ENCODE measurements at places on chromosomes 1 and 21.

GRCh38 chr1:182677397-182678098 lies 6.8 kb downstream of the RGS8 start:
- DNase-seq = no peak

GRCh38 chr1:3285106-3285740 lies 169.2 kb upstream of the ARHGEF16 start:
- DNase-seq = no peak

DNA sequence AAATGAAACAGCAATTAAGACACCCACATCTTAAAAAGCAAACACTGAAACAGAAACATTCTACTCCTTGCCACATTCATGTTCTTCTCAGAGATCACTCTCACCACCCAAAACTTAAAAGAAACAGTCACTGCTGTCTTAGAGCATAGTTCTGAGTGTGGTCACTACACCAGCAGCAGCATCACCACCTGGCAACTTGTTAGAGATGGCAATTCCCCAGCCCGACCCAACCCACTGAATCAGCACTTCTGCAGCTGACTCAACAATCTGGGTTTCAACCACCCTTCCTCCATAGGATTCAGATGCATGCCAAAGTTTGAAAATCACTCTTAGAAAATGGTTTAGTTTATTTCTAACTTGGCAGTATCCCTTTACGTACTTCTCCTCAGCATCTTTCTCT lies 126.1 kb downstream of the CDC42BPA start:
- DNase-seq = no peak

DNA sequence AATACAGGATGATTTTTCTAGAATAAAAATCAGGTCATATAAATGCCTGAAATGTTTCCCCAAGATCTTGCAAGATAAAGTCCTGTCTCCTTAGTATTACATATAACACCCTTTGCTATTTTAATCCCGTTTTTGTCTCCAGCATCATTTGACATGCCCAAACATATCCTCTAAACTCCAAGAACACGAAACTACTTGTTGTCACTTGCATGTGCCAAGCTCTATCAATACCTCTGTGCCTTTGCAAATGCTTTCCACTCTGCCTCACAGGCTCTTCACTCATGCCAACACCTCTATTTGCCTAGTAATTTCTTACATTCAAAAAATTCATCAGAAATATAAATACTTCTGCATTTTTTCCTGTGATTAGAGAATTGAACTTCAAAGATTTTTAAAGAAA lies 37.9 kb downstream of the LRRIQ3 start:
- DNase-seq = no peak

GRCh38 chr1:11925938-11926292 lies 312 bp downstream of the KIAA2013 start:
- DNase-seq = no peak

DNA sequence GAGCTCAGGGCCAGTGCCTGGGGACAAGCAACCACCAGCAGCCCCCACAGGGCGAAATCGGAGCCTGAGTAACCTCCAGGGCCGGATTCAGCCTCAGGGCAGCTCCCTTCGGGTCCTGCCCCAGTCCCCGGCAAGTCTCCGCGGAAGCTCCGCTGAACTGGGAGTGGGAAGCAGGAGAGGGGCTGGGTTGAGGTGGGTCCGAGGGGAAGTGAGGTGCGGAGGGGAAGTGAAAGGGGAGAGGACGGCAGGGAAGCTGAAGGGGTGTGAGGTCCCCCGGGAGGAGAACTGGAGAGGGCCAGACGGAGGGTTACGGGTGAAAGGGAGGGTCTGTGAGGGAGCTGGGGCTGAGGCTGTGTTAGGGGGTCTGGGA lies 560 bp downstream of the PADI2 start:
- no peak for DNase-seq

GRCh38 chr1:35297886-35298285 lies 29.4 kb downstream of the ZMYM4 start:
- DNase-seq = no peak

GRCh38 chr1:77360256-77360655 lies 78.4 kb downstream of the AK5 start:
- no peak for DNase-seq

- no peak for DNase-seq
Measured at GRCh38 chr1:111990026-111990877, 784 bp upstream of the KCND3 start.

- no peak for DNase-seq
Measured at GRCh38 chr1:66452982-66453381, 81.0 kb upstream of the SGIP1 start.

- no peak for DNase-seq
Measured at GRCh38 chr1:35226546-35226945, 33.6 kb upstream of the SFPQ start.

DNA sequence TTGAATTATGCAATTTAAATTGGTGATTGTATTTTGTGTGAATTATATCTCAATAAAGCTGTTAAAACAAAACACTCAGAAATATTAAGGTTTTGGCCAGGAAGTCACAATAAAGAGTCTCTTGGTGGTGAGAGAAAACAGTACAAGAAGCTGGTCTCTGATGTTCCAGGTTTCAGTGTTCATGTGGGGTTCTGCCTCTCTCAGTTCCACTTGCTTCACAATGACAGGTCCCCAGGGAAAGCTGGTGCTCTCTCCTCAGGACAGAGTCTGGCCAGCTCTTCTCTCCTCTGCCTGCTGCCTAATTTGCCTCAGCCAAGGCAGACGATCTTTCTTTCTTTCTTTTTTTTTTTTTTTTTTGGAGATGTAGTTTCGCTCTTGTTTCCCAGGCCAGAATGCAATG lies 342.9 kb upstream of the PLXNA2 start:
- no peak for DNase-seq

DNA sequence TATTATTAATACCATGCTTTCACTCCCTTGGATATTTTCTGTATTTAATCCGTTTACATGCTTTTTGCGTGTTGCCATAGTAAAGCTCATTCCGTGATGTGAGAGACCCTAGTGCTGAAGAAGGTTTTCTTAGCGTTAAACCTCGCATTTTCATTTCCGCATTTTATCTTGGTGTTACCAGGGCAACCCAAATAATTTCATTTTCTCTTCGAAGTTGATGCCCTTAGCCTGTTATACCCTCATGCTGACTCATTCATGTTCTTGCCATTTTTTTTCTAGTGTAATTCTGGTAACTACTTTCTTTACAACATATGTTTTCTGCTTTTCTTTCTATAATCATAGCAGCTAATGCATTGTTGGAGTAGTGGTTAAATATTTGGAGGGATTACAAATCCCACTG lies 37.2 kb downstream of the LRRC8C start:
- DNase-seq = no peak

- DNase-seq = no peak
Measured at GRCh38 chr21:38911484-38912101, 105.9 kb downstream of the ETS2 start.

GRCh38 chr1:198523182-198523950 lies 17.1 kb downstream of the ATP6V1G3 start:
- no peak for DNase-seq

DNA sequence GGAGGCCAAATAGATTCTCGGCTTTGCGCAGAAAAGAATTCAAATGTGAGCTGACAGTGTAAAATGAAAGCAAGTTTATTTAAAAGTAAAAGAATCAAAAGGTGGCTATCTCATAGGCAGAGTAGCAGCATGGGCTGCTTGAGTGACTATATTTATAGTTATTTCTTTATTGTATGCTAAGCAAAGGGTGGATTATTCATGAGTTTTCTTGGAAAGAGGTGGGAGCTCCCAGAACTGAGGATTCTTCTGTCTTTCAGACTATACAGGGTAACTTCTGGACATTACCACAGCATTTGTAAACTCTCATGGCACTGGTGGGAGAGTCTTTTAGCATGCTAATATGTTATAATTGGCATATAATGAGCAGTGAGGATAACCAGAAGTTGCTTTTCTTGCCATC lies 659.9 kb downstream of the RWDD3 start:
- no peak for DNase-seq

- no peak for DNase-seq
Measured at GRCh38 chr1:110083866-110084226, 13.4 kb upstream of the ALX3 start.

DNA sequence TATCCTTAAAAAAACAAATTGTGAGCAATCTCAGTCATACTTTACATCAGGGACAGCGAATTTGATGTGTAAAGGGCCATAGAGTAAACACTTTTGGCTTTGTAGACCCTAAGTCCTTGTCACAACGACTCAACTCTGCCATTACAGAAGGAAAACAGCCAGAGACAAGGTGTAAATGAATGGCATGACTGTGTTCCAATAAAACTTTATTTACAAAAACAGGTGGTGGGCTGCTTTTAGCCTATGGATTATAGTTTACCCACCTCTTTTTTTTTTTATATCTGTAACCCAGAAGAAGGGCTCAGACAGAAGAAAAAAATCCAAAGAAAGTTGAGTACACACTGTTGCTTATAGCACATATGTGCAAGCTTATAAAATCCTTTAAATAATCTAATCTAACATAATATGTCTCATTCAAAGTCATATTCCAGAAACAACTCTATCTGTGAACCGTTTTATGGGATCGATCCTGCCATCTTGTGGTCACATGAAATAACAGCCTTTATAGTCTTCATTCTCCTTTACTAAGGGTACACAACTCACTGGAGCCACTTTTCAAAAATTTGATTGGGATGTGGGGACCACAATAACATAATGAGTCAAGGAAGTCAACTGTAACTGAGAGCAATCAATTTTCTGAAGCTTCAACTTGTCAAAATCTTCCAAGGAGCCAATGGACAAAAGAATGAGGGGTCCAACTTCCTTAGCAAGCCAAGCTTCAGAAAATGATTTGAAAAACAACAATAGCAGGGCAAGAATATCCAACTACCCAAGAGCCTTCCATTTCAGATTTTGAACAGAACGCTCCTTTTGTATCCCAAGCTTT lies 142.2 kb upstream of the KRTAP19-8 start:
- DNase-seq = no peak

GRCh38 chr1:199585392-199585791 lies 442.1 kb upstream of the NR5A2 start:
- no peak for DNase-seq

GRCh38 chr21:45380566-45380965 lies 24.4 kb upstream of the COL18A1 start:
- DNase-seq = no peak

GRCh38 chr21:46065914-46066551 lies 31.9 kb upstream of the COL6A2 start:
- no peak for DNase-seq

GRCh38 chr1:27127419-27127818 lies 27.5 kb downstream of the SLC9A1 start:
- no peak for DNase-seq

DNA sequence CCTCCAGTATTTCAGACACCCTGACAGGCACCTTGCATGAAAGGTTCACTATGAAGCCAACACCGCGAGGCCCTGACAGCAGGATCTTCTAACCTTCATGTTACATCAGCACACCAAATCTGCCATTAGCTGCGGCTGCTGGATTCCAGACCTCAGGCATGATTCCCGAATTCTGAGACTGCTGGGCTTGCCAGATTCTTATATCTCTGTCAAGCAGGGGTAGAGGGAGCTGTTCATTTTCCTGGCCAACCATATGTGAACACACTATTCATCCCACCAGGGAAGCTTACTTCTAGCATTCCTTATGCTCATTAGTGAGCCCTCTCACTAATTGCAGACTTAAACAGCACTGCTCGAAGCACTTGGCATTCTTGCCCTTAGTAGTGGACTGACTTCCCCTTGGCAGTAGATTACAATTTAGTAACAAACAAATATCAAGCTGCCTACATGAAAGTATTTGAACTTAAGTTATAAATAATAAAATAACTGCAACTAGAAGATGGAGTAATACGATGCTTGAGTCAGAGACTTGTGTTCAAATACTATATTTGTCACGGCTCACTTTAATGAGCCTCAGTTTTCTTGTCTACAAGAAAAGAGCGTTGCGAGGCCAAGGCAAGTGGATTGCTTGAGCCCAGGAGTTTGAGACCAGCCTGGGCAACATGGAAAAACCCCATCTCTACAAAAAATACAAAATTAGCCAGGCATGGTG lies 43.3 kb downstream of the NID1 start:
- no peak for DNase-seq

DNA sequence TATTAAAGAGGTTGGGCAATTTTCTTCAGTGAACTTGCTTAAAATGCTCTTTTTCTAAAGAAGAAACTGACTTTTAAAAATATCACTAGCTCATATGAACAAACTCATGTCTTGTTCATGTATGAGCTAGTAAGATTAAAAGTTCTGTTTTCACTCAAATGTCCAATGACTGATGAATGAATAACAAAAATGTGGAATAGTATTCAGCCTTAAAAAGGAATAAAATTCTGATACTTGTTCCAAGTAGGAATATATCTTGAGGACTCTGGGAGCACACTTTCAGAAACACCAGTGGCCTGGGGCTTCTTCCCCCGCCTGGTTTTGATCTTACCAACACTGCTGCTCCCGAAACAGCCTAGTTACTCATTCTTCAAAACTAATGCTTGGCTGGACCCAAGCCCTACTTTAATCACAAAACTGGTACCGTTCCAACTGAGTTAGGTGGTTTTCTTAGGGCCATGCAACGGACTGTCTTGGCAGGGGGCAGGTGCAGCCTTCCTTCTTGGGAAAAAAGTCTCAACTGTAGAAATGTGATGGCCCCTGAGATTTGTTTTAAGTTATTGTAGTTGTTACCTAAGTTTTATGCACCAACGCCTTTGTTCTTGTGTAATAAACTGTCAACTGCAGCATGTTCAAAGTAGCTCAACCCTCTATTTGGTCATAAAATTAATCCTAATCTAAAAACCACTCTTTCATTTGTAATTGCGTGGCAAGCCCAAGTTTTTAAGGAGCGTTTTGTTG lies 116.0 kb downstream of the ETS2 start:
- DNase-seq = no peak

- no peak for DNase-seq
Measured at GRCh38 chr21:17570786-17571185, 41.9 kb downstream of the BTG3 start.

DNA sequence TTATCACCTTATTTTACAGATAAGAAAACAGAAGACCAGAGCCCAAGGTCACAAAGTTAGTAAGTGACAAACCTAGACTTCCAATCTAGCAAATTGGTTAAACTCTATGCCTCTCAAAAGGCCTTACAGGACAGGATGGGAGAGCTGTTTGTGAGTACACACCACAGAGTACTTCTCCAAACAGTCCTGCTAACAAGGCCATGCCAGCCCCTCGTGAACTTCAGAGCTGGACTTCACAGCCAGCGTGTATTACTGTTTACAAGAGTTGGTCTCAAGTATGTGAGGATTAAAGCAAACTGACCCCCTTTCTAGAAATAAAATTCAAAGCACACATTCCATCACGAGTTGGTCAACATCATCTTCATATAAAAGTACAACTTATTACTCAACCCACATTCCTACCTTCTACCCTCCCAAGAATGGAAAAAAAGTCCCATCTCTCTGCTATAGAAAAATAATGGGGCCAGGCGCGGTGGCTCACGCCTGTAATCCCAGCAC lies 19.8 kb upstream of the UBR4 start:
- no peak for DNase-seq

All from NCI-H187 treated with DMSO at 0.1 percent for 48 hours (cell line).